ENCODE measurements at places on chromosomes 12 and 14.

DNA sequence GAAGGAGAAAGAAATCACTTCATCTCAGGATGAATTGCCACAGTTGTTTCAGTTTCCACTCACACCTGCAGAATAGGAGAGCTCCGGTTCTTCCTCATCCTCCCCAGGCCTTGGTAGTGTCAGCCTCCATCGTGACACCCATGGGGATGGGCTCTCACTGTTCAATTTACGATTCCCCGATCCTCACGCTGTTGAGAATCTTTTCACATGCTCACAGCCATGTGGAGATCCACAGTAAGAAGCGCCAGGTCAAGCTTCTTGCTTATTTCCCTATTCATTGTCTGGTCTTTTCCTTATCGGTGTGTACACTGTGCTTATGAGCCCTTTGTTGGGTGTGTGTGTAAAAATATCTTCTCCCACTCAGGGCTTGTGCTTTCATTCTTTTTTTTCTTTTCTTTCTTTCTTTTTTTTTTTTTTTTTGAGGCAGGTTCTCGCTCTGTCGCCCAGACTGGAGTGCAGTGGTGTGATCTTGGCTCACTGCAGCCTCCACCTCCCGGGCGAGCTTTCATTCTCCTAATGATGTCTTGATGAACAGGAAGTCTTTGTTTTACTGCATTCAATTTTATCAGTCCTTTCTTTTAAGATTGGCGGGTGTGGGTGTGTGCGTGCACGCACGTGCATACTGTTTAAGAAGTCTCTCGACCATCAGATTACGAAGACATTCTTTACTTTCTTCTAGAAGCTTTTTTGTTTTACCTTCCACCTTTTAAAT is 21.5 kb downstream of the RIN3 start:
- no peak for DNase-seq

GRCh38 chr12:116927244-116927940 is 16.6 kb downstream of the FBXW8 start:
- DNase-seq, result no peak

- no peak for DNase-seq
These were observed 236.1 kb upstream of the PLEKHG7 start for GRCh38 chr12:92466391-92467305.

- no peak for DNase-seq
These were observed 7.5 kb downstream of the NTF3 start for GRCh38 chr12:5439371-5439771.

DNA sequence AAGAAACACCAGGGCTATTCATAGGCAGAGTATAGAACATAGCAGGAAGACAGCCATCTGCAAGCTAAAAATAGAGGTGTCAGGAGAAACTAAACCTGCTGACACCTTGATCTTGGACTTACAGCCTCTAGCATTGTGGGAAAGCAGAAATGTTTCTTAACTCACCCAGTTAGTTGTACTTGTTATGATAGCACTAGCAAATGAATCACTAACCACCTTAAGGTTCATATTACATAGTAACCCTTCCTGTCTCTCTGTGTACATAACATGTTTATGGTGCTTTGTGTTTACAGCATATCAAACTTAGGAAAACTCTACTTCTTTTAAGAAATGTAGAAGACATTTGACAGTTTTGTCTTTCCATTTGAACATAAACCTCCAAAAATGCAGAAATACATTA is 1031.3 kb downstream of the FSCB start:
- DNase-seq, result no peak

DNA sequence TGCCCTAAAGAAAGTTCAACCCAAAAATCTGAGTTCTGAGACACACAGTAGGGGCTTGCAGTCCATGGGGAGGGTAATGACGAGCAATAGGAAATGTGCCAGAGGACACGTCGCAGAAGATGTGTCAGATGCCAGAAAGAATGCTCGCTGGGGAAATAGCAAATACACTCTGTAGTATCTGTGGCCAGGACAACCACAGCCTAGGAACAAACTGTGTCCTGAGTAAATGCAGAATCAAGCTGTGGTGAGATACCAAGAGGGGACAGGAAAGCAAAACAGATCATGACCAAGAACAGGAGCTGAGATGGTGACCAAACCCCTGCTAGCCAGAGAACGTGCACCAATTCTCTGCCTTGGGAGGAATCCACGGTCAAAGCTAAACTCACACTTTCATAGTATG is 9.1 kb downstream of the CRACR2A start:
- DNase-seq, result no peak

GRCh38 chr14:21267431-21267845 is 1.8 kb downstream of the HNRNPC start:
- DNase-seq, result no peak

- DNase-seq, result no peak
These were observed 449.4 kb upstream of the PRICKLE1 start for GRCh38 chr12:43038991-43039390.

- peak; percentile 7 for DNase-seq
These were observed 217.4 kb upstream of the RTL1 start for GRCh38 chr14:101120641-101121507.
